ENCODE measurements at places on chromosomes 7 and 10.

- no peak for DNase-seq
Measured at GRCh38 chr7:135380351-135380750, 129.6 kb downstream of the CNOT4 start.

DNA sequence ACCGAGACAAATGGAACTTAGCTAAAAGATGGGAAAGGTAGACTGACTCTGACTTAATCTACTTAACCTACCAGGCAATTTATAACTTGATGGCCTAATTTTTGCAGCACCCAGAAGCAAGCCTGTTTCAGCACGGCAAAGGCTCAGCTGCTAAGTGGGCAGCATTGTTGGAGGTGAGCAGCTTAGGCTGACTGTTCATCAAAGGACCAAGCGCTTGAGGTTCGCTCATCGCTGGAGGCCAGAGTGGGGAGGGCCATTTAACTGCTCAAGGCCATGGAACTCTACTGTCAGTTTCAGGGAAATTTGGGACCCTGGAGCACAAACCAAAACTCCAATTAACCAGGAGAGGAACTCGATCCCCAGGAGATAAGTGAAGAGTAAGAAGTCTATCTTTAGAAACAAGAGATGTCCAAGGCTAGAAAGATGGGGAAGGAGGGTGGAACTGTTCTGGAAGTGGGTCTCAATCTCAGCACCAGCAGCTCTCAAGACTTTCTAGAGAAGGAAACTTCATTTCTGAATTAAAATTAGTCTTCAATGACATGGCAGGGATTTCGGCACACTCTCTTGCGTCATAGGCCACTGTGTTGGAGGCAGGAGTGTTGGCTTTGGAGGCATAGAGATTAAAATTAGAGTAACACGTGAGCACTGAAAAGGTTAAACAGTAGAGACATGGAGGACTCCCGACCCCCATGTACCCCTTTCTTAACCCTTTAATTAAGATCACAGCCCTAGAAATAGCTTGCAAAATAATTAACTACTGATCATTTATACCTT is 43.1 kb downstream of the EGFR start:
- DNase-seq, result no peak

- no peak for DNase-seq
Measured at GRCh38 chr7:74627661-74628411, 29.7 kb upstream of the GTF2I start.

- no peak for DNase-seq
Measured at GRCh38 chr10:67098461-67098860, 172.6 kb downstream of the LRRTM3 start.

GRCh38 chr7:113093561-113093960 is 6.9 kb upstream of the GPR85 start:
- DNase-seq, result no peak

DNA sequence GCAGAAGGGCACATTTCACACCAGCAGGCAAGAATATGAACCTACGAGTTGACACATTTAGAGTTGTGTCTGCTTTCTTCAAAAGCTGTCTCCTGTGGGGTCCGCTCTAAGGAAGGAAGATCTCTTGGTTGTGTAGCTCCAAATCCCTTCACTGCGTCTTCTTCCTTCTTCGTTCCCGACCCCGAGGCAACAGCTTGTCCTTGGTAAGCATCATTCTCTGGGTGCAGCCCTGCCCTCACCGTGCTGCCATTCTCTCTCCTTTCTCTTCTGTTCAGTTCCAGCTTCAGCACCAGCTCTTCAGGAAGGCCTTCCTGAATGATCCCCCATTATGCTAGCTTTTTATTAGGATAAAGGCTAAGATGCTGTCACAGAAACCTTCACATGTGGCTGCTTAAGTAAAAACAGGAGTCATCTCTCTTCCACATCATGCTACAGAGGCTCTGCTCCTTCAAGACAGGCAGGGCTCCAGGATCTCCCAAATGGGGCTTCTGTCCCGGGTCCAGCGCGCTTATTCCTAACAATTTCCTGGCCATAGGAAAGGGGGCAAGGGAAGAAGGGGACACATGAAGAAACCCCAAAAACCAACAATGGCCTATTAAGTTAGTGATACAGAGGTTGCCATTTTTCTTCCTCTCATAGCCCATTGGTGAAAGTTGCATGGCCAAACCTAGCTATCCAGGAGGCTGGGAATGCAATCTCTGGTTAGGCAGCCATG is 52.2 kb upstream of the SHH start:
- DNase-seq, result peak; percentile 30

DNA sequence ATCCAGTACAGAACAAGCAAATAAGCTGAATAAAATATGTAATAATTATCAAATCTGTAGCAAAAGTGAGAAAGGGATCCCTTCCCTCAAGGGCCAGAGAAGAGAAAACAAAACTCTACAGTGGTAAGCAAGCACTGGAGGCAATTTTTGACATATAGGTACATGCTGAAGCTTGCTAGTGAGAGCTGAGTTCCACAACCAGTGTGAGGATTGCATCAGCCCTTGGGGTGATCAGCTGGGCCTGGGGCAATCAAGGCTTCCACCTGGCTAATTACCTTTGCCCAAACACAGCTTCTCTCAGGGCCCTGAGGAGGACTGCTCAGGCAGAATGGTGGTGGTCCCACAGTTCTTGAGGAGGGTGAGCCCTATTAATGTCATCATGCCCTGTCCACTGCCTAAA is 134.4 kb upstream of the DLX6 start:
- no peak for DNase-seq

DNA sequence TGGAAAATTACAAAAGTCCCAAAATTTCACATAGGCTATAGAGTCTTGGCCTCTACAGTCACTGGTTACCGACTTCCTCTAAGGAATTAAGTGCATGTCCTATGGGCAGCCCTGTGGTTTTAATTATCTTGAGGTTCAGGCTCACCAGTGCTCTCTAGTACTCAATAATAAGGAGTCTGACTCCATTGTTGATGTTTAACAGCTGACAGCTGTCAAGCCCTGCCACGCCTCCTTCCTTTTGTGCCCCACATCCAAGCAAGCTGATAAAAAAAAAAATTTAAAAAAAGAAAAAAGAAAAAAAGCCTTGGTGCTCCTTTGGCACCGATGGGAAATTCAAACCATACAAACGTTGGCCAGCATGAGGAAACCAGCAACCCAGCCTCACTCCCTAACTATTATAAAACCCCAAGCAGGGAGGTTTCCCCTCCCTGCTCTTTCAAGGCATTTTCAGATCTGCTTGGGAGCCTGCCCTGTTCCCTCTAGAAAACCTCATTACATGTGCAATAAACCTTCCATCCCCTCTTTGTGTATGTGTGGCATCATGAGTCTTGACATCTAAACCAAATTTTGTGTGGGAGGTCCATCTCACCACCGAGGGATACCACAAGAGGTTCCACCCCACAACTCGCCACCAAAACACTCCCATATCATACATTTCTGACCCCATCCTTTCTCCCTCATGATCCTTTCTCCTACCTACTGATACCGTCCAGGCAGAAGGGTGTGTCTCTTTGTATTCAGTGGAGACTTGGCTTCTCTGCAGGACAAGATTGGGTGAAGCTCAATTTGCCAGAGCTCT is 70.9 kb upstream of the CCDC71L start:
- DNase-seq, result no peak

DNA sequence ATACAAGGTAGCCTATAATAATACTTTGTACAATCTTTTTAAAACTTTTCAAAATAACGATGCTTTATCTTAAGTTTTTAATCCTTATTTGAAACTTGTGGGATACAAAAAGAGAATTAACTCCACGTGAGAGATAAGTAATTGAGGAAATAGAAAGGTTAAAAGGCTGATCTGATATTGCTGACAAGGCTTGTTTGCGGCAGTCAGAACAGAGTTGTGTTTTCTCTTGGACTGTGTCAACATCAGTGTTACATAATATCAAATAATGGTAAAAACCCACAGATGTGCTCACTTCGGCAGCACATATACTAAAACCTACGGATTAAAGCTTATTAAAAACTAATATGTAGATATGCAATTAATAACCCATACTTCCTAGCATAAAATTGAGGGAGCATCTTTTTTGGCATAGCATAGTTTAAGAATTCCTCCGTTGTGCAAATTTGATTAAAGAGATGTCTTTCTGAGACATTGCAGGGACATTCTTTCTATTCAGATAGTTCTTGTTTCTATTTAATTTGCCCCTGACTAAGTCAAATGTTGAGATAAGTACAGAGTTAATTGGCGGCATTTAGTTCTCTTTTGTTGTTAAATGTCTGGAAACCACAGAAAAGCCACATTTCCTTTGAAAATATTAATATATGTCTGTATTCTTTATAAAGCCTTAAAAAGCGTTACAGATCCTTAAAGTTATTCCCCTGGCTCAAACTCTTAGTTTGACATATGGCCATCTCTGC is 63.3 kb downstream of the FAM185A start:
- no peak for DNase-seq

- DNase-seq, result no peak
Measured at GRCh38 chr7:5432691-5433090, 9.1 kb upstream of the TNRC18 start.

DNA sequence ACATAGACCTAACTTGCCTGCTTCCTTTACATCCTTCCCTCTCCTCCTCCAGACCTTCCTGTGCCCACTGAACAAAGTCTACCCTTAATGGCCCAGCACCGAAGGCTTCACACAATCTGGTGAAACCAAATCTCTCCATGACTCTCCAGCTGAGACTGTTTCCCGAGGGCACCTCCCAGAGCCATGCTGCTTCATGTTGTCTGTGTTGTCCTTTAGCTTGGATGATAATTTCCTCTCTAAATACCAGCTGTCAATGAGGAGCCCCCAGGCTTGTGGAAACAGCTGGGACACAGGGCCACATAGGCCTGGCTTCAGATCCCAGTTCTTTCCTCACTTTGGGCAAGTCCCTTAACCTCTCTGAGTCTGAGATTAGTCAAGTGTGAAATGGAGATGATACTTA is 54.3 kb downstream of the DLD start:
- DNase-seq, result no peak

- no peak for DNase-seq
Measured at GRCh38 chr7:27774717-27775328, 34.9 kb downstream of the TAX1BP1 start.

DNA sequence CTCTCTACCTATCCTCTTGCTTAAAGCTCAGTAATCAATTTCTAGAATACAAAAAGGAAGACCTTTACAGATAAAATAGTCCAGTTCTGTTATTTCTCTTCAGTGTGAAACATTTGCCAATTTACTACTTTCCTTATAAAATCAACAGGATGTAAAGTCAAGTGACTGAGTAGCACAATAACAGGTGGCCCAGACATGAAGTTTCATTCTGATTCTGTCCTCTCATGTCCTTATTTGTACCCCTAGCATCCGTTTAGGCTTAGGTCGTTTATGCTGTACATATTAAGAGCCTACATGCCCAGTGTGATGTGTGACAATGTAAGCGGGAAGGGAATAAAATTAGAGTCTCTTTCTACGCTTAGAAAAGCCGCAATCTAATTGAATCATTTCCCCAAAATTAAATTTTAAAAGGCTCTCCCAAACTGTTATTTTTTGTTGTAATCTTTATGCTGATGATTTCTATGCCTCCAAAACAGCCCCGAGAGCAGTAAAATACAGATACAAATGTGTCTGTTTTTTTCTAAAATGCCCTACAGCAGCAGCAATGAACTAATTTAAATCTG is 29.1 kb downstream of the EPC1 start:
- no peak for DNase-seq

- no peak for DNase-seq
Measured at GRCh38 chr10:97408496-97408992, 7.4 kb upstream of the RRP12 start.

GRCh38 chr10:3446221-3446620 is 273.6 kb upstream of the PITRM1 start:
- no peak for DNase-seq

GRCh38 chr10:131574363-131574706 is 262.8 kb upstream of the TCERG1L start:
- DNase-seq, result no peak

GRCh38 chr7:44275957-44276570 is 49.3 kb downstream of the CAMK2B start:
- no peak for DNase-seq

- no peak for DNase-seq
Measured at GRCh38 chr10:11045995-11046775, 28.5 kb downstream of the CELF2 start.

- DNase-seq, result no peak
Measured at GRCh38 chr7:4207011-4207410, 475.1 kb upstream of the FOXK1 start.

- DNase-seq, result no peak
Measured at GRCh38 chr7:13117103-13117502, 429.7 kb downstream of the ARL4A start.

DNA sequence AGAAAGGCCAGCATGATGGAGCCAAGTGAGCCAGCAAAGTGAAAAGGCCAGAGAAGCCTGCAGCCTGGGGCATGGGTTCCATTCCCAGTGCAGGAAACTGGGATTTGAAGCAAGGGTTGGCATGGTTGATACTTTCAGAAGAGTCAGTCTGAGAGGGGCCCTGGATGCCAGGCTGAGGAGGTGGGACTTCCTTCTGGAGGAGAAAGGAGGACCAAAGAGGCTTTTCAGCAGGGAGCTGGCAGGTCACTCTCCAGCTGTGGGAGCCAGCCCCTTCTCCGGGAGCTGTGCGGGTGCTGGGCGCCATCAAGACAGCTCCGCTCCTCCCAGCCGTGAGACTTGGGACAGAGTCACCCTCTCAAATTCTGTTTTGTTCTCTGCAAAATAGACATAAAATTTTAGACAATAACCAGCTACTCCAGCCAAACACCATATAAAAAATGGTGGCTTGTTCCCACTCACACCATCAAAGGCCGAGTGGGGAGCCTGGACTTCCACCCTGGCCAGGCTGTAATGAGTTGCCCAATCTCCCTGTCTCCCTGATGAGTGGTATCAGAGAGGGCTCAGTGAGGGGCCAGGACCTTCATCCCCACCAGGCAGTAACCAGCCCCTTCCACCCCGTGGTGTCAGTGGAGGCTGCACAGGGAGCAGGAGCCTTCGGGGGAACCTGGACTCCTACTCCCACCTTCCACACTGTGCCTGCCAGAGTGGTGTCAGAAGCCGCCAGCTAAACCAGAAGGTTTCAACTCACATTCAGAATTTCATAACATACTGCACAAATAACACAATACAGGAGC is 133.6 kb upstream of the RET start:
- no peak for DNase-seq

GRCh38 chr7:47080816-47081215 is 501.1 kb downstream of the TNS3 start:
- DNase-seq, result no peak

GRCh38 chr10:24407928-24408327 is 199.0 kb downstream of the KIAA1217 start:
- no peak for DNase-seq

DNA sequence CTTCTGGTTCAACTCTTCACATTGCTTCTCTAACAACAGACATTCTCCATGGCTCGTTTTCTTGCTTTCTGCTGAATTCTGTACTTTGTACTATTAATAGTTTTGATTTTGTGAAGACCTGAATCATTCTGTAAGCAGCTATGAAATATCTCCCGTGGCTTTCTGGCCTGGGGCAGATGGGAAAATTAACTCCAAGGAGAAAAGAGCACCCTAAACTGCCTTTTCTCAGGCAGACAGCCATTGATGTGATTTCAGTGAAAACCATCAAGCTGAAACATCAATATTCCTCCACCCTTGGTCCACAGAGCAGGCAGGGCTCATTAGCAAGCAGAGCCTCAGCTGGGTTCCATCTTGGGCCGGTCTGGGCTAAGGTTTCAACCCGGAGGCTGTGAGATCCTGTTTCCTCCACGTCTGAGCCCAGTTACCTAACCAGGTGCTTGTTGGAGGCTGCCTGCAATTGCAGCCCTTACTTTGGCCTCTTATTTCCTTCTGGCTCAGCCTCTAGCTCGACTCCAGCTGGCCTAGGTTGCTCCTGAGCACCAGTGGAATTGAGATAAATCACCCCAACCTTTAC is 21.1 kb upstream of the EZH2 start:
- DNase-seq, result no peak

GRCh38 chr10:83945982-83946718 is 193.2 kb upstream of the GHITM start:
- no peak for DNase-seq

- DNase-seq, result no peak
Measured at GRCh38 chr10:61633665-61634064, 29.1 kb upstream of the CABCOCO1 start.

All from ascending aorta (tissue), 2 donors.